ENCODE measurements at places on chromosomes 4 and X.

DNA sequence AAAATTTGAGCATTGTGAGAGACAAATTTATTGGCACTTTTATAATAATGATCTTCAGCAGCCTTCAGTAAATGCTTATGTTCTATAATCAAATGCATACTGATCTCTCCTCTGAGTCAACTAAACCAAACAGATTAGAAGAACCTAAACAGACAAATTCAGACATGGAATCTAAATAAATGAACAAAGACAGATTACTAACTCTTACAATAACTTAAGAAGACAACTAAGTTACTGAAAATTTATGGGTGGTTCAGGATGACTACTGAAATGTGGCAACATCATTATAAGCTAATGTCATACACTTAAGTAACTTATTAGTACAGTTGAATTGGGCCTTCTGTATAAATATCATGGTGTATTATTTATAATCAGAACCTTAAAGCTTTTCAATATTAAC is 127.3 kb downstream of the NEK1 start:
- DNase-seq: no peak

DNA sequence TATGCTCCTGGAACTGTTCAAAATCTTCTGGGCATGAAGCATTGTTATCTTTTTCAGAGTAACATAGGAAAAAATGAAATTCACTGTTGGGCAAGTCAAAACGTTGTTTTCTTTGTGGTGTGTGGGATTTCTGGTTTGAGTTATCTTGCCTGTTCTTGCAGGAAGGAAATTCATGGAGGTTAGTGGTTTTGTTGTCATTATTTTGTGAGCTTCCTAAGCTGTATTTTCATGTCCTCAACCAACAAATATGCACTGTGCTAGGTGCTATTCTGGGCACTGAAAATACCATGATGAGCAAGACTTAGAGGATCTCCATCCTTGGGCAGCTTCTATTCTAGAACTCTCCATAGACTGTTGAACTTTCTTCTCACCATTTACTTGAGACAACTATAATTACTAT is 16.9 kb downstream of the SPINK2 start:
- DNase-seq: no peak

DNA sequence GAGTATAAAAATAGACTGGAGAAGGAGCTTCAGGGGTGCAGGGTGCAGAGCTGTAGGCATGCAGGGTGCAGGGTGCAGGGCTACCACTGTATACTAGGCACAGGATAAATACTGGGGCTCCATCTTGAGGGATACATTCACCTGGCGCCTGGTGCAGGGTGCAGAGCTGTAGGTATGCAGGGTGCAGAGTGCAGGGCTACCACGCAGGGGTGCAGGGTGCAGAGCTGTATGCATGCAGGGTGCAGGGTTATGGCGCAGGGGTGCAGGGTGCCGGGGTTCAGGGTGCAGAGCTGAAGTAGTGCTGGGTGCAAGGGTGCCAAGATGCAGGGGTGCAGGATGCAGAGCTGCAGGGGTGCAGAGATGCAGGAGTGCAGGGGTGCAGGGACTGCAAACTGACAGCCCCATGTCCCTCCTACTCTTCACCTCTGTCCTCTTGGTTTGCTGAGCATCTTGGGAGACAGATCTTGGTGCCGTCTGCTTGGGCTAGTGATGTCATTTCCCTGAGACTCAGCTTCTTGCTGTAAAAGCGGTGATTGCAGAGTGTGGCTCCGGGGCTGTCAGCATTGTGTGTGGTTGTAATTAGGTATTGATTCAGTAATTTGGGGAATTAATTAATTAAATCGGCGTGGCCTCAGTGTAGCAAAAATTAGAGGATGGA is 91.2 kb downstream of the ADRA2C start:
- DNase-seq: no peak

- DNase-seq: no peak
These were observed 185.7 kb upstream of the TBL1X start for GRCh38 chrX:9279234-9279544.

DNA sequence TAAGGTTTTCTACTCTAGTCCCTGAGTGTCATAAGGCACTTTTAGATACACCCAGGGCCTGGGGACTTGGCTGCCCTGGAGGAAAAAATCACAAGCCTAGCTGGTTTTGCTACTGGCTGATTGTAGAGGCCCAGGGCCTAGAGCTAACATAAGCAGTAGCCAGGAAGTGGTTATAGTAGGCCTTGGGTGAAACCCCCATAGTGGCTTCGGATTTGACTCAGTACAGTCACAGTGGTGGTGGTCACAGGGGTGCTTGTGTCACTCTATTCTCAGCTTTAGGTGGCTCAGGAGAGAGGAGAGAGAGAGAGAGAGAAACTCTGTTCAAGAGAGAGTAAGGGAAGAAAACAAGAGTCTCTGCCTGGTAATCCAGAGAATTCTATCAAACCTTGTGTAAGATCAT is 194.5 kb upstream of the EDA2R start:
- DNase-seq: no peak

- DNase-seq: no peak
These were observed 30.5 kb upstream of the BLTP1 start for GRCh38 chr4:122121593-122121992.

- DNase-seq: no peak
These were observed 22.0 kb downstream of the CPZ start for GRCh38 chr4:8614365-8615193.

DNA sequence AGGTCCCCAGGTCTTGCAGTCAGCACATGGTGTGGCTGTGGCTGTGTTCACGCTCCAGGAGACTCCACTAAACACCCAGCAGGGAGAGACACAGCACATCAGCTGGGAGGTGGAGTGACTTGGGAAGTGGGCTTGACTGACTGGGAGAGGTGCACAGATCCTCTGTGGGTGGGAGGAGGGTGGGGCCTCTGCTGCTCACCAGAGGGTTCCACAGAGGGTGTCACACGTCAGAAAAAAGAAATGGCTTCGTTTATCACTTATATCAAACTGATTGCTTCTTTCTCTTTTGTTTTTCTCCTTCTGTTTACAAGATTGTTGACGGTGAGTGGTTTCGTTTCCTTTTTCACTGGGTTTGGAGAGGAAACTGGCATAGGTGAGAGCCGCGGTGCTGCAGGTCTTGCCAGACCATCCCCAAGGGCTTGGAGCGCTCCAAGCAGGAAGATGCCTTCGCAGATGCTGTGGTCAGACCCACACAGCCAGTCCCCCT is 24.8 kb upstream of the FAM193A start:
- no peak for DNase-seq

- DNase-seq: no peak
These were observed 63.1 kb downstream of the SERPINA7 start for GRCh38 chrX:105975382-105975781.

DNA sequence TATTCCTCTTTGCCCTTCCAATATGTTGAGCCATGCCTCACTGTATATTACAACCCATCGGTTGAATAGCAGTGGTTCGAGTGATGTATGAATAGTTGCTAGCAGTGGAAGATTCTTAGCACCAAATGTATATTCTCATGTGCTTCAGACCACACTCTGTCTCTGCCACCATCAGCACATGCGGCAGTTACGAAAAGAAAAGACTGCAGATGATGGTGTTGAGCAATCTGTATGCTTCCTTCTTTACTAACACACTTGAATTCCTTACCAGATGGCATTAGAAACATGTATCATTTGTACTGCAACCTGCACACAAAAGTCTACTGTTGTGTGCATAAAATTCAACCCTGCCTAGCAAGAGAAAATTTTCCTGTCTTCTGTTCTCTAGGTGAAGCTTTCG is 214.6 kb downstream of the ENOX2 start:
- no peak for DNase-seq

GRCh38 chr4:154620111-154620510 is 7.7 kb upstream of the FGG start:
- DNase-seq: no peak

GRCh38 chrX:96579252-96579651 is 105.4 kb upstream of the DIAPH2 start:
- DNase-seq: no peak

DNA sequence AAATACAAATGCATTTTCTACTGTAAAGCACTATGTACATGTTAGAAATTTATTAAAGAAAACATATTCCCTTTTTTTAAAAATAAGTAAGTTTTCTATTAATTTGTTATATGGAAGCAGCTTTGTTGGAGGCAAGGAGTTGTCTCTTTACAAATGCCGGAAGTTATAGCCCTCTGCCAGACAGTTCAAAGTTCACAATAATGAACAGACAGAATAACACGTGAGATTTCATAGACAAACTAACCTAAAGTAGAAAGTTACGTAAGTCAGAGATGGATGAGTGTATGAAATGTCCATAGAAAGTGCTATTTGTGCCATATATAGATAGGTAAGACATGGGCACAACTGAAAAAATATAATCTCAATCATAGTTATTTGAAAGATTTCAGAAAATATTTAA is 43.9 kb upstream of the NEIL3 start:
- DNase-seq: no peak

GRCh38 chr4:4461850-4462249 is 74.9 kb downstream of the NSG1 start:
- DNase-seq: no peak

DNA sequence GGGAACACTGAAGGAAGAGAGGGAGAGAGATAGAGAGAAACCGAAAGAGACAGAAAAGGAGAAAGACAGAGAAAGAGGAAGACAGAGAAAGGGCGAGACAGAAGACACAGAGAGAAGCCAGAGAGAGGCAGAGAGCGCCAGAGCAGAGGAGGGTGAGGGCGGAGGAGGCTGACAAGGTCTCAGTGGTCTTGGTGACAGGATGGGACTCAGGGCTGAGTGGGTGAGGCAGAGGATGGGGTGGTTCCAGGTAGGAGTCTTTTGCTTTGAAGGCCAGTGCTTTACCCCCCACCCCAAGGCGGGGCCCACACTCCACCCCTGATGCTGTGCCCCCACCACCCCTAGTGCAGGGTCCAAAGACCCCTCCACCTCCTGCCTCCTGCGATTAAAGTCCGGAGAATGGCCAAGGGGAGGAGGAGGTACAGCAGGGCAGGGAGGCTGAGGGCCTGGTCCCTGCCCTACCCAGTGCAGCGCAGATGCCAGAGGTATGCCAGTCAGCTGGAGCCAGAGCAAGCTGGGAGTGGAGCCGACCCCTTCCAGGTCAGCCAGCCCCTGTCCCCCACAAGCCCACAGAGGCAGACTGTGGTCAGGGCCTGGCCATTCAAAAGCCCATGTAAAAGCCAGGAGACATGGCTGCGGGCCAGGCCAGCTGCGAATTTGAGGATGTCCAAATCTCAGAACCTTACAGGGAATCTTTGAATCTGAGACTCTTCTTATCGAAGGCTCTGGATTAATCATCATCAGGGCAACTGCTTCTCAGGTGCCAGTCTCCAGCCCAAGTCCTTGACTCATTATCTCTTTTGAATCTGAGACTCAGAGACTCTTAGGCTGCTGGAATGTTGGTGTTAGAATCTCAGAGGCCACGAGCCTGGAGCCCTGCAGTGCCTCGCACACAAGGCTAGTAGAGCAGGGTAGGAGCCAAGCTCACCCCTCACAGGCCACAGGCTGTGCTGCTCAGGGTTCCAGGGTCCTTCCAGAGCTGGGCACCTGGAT is 758 bp downstream of the IQSEC2 start:
- no peak for DNase-seq

- no peak for DNase-seq
These were observed 91.5 kb upstream of the DHX15 start for GRCh38 chr4:24675721-24676389.

DNA sequence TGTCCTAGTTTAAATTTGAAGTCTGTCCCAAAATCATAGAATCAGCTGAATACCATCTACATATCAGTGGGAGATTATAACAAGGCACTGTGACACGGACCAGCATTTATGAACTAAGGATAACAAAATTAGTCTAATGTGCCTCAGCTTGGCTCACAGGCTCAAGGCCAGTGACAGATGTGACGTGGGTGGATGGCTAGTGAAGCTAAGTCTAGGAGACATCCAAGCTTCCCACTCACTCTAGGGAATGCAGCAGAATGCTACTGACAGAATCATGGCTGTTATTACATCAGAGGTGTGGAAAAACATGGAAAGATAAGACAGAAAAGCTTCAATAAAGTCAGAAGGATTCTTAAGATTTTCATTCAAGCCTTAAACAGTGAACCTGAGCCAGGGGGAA is 329.9 kb downstream of the NAF1 start:
- no peak for DNase-seq

GRCh38 chrX:41952102-41952501 is 28.7 kb upstream of the CASK start:
- no peak for DNase-seq

DNA sequence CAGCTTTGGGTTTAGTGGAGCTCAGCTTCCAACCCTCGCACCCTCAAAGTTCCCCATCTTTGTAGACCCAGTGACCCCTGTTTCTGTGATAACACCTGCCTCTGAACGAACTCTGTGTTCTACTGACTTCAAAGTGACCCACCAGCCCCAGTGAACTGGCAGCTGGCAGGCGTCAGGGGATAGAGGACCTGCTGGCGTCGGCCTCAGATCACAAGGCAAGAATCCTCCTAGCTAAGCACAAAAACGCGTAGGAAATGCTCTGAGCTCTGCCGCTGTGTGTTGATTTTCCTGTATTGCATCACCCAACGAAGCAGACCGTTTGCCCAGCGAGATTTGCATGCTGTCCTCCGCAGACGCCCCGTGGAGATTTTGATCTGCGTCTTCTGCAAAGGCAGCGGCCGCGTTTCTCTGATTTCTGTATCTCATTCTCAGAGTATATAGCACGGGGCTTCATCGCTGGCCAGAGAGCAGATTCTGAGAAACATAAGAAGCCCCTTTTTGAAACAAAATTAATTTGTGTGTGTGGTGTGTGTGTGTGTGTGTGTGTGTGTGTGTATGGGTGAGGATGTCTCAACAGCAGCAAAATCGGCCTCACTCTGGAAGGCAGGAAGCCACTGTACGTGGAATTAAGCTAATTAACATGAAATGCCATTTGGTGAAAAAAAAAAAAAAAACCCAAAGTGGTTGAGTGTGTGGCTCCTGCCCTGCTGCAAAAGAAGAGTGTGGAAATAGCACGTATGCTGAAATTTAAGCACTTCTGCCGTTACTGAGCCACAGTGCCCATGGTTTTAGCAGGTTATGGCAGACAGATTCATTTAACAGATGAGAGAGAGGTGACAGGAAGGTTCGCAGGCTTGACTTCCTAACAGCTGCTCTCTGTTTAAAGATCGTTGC is 29.2 kb upstream of the ASMTL start:
- DNase-seq: peak; percentile 33

DNA sequence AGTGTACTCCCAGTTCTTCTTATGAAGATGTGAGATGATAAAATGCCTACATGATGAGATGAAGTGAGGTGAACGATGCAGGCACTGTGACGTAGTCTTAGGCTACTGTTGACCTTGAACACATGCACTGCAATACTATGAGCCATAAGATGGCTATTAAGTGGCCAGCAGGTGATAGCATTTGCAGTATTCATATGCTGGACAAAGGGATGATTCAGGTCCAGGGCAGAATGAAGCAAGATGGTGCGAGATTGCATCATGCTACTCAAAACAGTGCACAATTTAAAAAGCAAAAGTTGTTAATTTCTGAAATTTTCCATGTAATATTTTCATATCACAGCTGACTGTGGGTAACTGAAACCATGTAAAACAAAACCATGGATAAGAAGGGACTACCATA is 781.4 kb downstream of the PCDH18 start:
- no peak for DNase-seq

DNA sequence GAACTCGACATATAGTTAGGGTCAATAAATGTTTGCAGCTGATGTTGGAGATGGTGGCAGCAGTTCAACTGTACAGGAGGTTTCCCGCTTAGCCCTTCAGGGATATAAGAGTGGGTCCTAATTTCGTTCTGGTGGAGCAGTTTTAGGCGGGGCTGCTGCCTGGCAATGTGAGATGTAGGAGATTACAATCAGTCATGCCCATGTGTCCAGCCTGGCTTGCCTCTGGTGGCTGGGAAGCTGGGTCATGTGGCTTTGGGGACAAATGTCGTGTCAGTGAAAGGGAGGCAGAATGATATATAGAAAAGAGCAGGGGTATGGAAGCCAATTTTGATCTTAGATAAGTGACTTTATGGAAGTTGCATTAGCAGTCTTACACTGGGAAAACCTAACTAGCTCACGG is 129.4 kb downstream of the CLCN4 start:
- DNase-seq: no peak
